ENCODE measurements at places on chromosomes 5 and 9. TPM values are rescaled to one million over a fixed set of nuclear protein-coding genes. Genes with fewer than 3 reads are reported as not detected.
A peak's percentile ranks its signal among the peaks of the same experiment; 100 is the strongest.

DNA sequence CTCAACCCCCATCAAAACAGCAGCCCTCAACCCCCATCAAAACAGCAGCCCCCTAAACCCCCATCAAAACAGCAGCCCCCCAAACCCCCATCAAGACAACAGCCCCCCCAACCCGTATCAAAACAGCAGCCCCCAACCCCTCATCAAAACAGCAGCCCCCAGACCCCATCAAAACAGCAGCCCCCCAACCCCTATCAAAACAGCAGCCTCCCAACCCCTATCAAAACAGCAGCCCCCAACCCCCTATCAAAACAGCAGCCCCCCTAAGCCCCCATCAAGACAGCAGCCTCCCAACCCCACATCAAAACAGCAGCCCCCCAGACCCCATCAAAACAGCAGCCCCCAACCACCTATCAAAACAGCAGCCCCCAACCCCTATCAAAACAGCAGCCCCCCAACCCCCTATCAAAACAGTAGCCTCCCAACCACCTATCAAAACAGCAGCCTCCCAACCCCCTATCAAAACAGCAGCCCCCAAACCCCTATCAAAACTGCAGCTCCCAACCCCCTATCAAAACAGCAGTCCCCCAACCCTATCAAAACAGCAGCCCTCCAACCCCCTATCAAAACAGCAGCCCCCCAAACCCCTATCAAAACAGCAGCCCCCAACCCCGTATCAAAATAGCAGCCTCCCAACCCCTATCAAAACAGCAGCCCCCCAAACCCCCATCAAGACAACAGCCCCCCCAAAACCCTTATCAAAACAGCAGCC lies 1.2 kb downstream of the TPPP start:
- no peak for DNase-seq

- DNase-seq, result no peak
Measured at GRCh38 chr9:128702949-128703615, 779 bp downstream of the PKN3 start.

GRCh38 chr5:35354751-35355150 lies 124.5 kb upstream of the PRLR start:
- no peak for DNase-seq

DNA sequence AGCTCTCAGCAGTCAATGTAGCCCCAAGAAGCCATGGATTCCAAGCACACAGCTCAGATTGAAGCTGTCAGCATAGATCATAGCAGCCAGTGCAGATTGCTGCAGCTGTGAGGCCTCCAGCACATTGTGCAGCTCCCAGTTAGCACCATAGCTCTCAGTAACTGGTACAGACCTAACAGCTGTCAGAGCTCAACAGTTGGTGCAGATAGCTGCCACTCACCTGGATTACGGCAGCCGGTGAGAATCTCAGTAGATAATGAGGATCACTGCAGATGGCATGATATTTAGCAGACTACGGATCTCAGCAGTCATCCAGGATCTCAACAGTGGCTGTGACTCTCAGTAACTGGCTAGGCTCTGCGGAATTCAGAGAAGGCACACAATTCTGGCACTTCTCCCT lies 500.4 kb downstream of the TUSC1 start:
- no peak for DNase-seq

GRCh38 chr5:154178661-154179060 lies 11.9 kb upstream of the GALNT10 start:
- DNase-seq, result no peak

DNA sequence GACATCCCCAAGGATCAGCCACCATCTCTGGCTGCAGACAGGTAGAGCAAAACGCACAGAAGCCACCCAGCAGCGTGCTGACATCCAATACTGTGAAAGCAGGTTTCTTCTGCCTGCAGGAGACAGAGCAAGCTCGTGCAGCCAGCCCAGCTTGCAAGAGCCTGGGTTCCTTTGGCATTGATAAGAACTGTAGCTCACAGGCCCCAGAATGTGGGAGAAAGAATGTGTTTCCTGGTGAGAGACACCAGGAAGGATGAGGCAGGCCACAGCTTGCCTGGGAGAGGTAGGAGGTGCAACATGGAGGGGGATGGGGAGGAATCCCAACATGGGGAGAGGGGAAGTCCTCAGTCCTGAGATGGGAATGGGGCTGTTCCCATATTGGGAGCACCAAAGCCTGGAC lies 34.0 kb upstream of the ARAP3 start:
- peak; percentile 33 for DNase-seq

DNA sequence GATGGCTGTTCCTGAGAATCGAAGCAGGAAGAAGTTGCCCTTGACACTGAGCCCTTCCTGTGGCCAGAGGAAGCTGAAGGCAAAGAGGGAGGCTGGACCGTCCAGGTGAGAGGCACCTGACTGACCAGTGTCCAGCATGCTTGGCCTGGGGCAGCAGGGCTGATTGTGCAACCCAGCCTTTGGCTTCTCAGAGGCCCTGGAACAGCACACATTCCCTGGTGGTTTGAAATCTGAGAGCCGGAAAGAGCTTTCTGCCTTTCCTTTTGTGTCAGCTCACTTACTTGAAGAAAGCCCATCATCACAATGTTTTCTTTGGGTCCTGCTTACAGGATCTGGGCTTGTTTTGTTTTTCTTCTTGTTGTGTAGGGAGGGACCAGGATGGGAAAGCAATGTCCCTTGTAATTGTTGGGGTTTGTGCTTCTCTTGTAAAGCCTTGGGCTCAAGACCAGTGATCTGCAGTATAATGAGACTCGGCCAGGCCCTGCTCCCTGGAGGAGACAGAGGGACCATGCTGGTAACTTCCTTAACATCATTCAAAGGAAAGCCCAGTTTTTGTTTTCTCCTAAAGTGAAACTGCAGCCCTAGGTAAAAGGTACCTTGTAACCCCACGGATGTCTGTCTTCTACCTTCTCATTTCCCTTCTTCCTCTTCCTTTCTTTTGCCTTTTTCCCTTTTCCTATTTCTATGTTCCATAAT lies 213.7 kb downstream of the NXNL2 start:
- no peak for DNase-seq

DNA sequence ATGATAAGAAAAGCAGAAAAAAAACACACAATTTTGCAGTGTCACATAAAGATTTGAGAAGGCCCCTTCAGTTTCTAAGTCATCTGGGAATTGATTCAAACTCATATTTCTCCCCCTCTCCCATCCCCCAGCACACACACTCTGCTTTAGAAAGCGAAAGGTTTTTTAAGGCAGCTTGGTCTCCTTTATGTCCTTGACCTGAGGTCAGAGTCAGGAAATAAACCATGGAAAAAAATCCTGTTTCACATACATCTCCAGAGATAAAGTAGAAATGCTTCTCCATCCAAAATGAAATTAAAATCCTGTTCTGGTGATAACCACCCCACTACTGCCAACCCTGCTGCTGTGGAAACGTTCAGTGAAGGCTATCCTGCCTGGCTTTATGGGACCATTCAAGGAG lies 52.6 kb downstream of the TMEM252 start:
- no peak for DNase-seq

GRCh38 chr5:1134478-1134877 lies 22.6 kb upstream of the SLC12A7 start:
- DNase-seq, result no peak

GRCh38 chr9:71797266-71797665 lies 29.0 kb upstream of the CEMIP2 start:
- no peak for DNase-seq

GRCh38 chr5:148255456-148255855 lies 13.1 kb upstream of the SPINK13 start:
- no peak for DNase-seq

GRCh38 chr5:134001938-134002731 lies 2.6 kb downstream of the VDAC1 start:
- no peak for DNase-seq

DNA sequence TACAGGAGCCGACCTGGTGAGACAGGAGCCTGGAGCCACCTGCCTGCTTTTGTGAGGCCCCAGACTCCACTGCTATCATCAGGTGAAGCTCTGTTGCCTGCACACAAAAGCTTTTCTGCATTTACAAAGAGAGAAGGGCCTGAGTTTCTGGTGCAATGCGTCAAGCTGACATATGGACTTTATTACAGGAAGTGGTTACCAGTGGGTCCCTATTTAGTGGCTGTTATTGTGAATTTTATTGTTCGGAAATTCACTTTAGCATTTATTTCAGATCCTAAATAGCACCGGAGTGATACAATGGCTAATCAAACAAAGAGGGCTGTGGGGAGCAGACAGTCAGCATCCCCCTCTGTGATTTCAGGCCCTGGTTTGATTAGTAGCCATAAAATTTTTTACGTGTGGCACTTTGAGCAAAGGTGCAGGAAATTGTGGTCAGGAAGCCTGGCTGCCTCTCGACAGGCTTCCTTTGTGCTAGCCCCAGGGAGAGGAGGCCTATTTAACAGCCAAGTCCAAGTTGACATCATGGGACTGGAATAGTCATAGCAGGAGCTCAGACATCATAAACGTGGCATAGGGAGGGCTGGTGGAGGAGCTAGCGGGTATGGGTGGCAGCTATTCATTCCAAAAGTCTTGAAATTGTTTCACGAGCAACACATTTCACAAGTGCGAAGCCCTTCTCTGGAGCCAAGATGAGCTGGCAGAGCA lies 8.4 kb downstream of the TGFBI start:
- DNase-seq, result no peak

DNA sequence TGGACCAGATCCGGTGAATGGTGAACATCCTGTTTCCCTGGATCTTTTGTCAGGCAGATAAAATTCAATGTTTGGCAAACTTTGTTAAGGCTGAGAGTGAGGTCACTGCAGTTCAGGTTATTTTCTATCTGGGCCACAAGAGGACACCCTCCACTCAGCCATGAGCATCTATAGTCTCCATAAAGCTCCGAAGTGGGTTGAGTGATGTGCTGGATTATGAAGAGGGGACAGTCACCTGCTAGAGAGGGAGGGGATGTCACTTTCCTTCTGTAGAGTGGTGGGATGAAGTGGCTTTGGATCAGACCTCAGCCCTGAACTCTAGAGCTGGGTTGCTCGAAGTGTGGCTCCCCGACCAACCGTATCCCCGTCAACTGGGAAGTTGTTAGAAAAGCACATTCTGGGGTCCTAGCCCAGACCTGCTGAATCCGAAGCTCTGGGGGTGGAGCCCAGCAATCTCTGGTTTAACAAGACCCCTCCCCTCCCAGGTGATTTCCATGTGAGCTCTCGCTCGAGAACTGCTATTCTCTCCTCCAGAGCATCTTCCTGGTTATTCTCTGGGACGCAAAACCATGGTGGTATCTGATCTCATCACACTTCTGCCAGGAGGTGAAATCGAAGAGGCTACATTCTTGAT lies 31.8 kb upstream of the FGF1 start:
- peak; percentile 37 for DNase-seq

- DNase-seq, result no peak
Measured at GRCh38 chr5:18749763-18750162, 1115.5 kb downstream of the TAF11L14 start.

- no peak for DNase-seq
Measured at GRCh38 chr9:84573083-84573482, 96.4 kb upstream of the NTRK2 start.

GRCh38 chr5:174951151-174951780 lies 226.9 kb downstream of the MSX2 start:
- DNase-seq, result peak; percentile 57

DNA sequence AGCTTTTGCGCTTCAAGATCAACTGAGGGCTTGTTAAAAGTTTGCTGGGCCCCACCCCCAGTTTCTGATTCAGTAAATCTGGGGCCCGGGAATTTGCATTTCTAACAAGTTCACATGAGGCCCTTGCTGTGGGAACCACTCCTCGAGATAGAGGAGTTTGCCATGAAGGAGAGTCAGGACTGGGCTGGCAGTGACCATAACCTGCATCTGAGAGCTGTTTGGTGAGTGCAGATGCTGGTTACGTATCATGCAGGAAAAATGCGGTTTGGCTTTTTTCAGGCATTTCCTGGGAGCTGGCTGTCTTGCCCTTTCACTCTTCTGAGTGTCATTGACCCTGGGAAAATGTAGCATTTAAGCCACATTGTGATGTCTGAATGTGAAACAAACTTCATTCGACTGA lies 9.4 kb upstream of the ANGPTL2 start:
- DNase-seq, result no peak

- DNase-seq, result no peak
Measured at GRCh38 chr5:91183743-91184142, 199.4 kb downstream of the ARRDC3 start.

GRCh38 chr9:16950051-16950450 lies 79.6 kb upstream of the BNC2 start:
- DNase-seq, result no peak

DNA sequence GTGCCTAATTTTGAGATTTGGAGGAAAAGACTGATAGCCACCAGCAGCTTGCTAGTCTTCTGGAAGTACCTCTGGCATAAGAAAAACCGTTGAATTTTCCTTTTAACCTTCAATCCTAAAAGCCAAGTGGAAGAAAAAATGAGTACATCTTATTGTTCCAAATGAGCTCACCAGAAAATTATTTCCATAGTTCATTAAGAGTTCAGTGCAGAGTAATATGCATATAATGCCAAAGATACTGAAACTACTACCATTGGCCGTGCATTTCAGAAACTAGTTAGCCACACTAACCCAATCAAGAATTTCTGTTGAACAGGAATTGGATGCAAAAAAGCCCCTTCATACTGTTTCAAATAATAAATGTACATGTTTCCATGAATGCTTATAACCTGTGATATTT lies 607.9 kb downstream of the KCTD16 start:
- no peak for DNase-seq

- no peak for DNase-seq
Measured at GRCh38 chr9:83965350-83966208, 14.4 kb downstream of the HNRNPK start.

DNA sequence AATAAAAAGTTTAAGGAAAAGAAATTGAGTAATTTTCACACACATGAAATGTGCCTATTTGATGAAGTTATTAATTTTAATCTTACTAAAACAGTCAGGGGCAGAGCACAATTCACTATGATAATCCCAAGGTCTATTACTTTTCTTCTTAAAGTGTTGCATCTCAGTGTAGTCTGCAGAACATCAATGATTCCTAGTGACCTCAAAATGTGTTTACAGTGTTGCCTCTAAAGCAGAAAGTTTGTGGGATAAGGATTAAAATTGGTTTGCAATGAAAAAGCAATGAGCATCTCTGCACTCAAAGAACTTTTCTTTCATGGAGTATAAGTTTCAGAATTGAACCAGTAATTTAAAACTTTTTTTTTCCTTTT lies 63.0 kb downstream of the CEP120 start:
- DNase-seq, result no peak

GRCh38 chr5:132298298-132299212 lies 4.4 kb downstream of the SLC22A4 start:
- DNase-seq, result no peak

- DNase-seq, result peak; percentile 84
Measured at GRCh38 chr9:78004478-78005229, 27.0 kb downstream of the GNAQ start.

DNA sequence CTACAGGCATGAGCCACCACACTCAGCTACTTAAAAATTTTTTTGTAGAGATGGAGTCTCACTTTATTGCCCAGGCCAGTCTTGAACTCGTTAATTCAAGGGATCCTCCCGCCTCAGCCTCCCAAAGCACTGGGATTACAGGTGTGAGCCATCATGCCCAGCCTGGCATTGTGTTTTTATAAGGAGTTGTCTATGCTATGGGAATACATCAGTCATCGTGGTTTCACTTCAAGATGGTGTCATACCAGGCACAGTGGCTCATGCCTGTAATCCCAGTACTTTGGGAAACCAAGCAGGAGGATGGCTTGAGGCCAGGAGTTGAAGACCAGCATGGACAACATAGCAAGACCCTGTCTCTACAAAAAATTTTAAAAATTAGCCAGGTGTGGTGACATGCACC lies 49.7 kb downstream of the CYSTM1 start:
- DNase-seq, result no peak

SLC34A1 gene
- total RNA-seq, result 1.5 TPM

WWC1 gene
- 98.5 TPM for total RNA-seq

DCAF12 gene
- total RNA-seq, result 21.5 TPM

PCDHGA7 gene
- not detected for total RNA-seq

TMEFF1 gene
- 3.1 TPM for total RNA-seq

KLF4 gene
- 8.0 TPM for total RNA-seq

MELK gene
- total RNA-seq, result 27.1 TPM

PROB1 gene
- total RNA-seq, result not detected

All from Caki2 (cell line).